ENCODE measurements at places on chromosomes 12 and 14. TPM values are rescaled to one million over a fixed set of nuclear protein-coding genes. Genes with fewer than 3 reads are reported as not detected.

UNC79 gene
- polyA plus RNA-seq: 0.01 TPM

KTN1 gene
- 157 TPM for polyA plus RNA-seq

PRIMA1 gene
- polyA plus RNA-seq: 0.17 TPM

ENDOU gene
- not detected for polyA plus RNA-seq

TAS2R46 gene
- polyA plus RNA-seq: 0.11 TPM

AKAP6 gene
- polyA plus RNA-seq: 0.22 TPM

CYP27B1 gene
- 1.9 TPM for polyA plus RNA-seq

TMEM253 gene
- polyA plus RNA-seq: 0.54 TPM

BATF gene
- polyA plus RNA-seq: not detected

KRT3 gene
- not detected for polyA plus RNA-seq

HPD gene
- polyA plus RNA-seq: 2.0 TPM

TSPAN11 gene
- polyA plus RNA-seq: 0.10 TPM

BCL2L14 gene
- polyA plus RNA-seq: not detected

RPL10L gene
- not detected for polyA plus RNA-seq

KCNA5 gene
- not detected for polyA plus RNA-seq

SDR9C7 gene
- polyA plus RNA-seq: not detected

TBC1D30 gene
- polyA plus RNA-seq: 0.67 TPM

SALL2 gene
- polyA plus RNA-seq: 3.5 TPM

ADAM21 gene
- 0.04 TPM for polyA plus RNA-seq

CYP46A1 gene
- 0.12 TPM for polyA plus RNA-seq

LRRIQ1 gene
- 0.84 TPM for polyA plus RNA-seq

HCAR3 gene
- polyA plus RNA-seq: not detected

KRT79 gene
- 0.08 TPM for polyA plus RNA-seq

ATG14 gene
- 5.7 TPM for polyA plus RNA-seq

RIMBP2 gene
- not detected for polyA plus RNA-seq

KRT74 gene
- polyA plus RNA-seq: not detected

SYNDIG1L gene
- polyA plus RNA-seq: not detected

POTEG gene
- polyA plus RNA-seq: not detected

EMP1 gene
- 17.3 TPM for polyA plus RNA-seq

DIO3 gene
- polyA plus RNA-seq: not detected

RNF212B gene
- polyA plus RNA-seq: not detected

TAS2R50 gene
- not detected for polyA plus RNA-seq

AKAP3 gene
- 0.14 TPM for polyA plus RNA-seq

KLRG1 gene
- 4.8 TPM for polyA plus RNA-seq

DCD gene
- polyA plus RNA-seq: not detected

IGFBP6 gene
- 128 TPM for polyA plus RNA-seq

CDKN3 gene
- 78.5 TPM for polyA plus RNA-seq

RIMKLB gene
- polyA plus RNA-seq: 20.8 TPM

FAM90A1 gene
- polyA plus RNA-seq: not detected

MYF6 gene
- polyA plus RNA-seq: not detected

KRT77 gene
- polyA plus RNA-seq: not detected

KRT81 gene
- polyA plus RNA-seq: 3,445 TPM

DPY19L2 gene
- polyA plus RNA-seq: 3.9 TPM

DEGS2 gene
- polyA plus RNA-seq: 1.6 TPM

ERO1A gene
- 39.4 TPM for polyA plus RNA-seq
